ENCODE measurements at places on chromosomes 2 and 18.

DNA sequence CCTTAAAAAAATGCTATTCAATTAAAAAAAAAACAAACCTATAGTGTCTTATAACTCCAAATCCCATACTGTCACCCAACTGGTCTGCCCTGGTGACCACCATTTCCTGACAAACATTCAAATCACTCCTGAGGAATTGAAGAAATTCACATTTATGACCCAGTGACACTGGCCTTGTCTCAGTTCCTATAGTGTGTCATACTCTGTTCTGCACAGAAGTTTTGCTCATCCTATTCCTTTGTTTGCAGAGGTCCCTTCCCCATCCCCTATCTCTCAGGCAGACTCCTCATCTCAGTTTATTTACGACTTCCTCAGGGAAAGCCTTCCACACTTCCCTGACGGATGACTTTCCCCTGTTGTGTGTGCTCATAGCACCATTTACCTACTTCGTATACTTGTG, 14.7 kb downstream of the ZC3H6 start:
- DNase-seq, result no peak

DNA sequence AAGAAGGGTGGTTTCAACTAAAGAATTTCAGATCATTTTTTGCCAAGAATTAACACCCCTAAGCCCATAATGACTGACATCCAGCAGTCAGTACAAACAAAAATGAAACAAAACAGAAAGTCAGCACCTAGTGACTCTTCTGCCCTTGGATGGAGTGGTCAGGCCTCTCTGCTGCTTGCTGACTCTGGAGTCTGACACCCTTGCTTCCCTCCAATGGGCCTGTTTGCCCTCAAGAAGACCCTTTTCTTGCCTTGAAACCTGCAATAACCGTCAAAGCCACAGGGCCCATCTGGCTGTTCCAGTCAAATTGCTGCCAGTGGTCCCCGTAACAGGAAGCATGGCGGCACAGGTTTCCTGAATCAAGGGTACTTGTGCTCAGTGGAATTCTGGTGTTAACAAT, 27.2 kb upstream of the CYTIP start:
- no peak for DNase-seq

- no peak for DNase-seq
Measured at GRCh38 chr2:223811757-223812156, 25.6 kb downstream of the AP1S3 start.

DNA sequence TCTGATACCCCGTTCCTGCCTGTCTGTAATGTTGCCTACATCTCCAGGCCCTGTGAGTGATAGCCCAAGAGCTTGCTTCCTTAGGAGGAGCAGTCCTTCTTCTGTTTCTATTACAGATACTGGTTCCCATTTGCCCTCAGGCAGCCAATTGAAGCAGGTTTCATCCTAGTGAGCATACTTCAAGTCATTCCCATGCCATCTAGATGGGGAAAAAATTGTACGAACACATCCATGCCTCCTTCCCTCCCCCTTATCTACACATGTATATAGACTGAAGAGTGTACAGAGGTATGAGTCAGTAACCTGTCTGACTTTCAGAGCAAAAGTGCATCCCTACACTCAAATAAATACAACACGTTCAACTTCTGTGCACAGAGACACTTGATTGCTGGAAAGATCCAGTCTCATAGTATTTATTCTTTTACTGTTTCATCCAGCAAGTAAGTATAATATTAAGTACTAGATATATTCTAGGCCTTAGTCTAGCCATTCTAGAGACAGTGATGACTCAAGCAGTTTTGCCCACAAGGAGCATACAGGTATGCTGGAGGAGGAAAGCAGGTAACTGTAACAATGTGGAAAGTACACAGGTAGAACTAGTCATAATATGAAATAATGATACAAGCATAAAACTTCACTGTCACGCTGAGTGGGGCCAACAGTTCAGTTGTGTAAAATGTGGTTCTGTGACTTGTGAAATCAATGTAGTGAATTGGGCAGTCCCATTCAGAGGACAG, 153.4 kb downstream of the MGAT5 start:
- DNase-seq, result no peak

DNA sequence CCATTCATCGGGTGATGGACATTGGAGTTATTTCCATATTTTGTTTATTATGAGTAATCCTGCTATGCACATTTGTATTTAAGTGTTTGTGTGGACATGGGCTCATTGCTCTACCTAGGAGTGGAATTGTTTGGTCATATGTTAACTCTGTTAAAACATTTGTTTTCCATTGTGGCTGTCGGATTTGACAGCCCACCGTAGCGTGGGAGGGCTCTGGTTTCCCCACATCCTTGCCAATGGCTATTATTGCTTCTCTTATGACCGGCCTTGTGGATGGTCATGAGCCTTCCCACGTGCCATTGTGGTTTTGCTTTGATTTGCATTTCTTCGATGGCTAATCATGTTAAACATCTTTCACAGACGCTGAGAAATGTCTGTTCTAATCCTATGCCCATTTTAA, 92.0 kb downstream of the ZNF236 start:
- DNase-seq, result no peak

DNA sequence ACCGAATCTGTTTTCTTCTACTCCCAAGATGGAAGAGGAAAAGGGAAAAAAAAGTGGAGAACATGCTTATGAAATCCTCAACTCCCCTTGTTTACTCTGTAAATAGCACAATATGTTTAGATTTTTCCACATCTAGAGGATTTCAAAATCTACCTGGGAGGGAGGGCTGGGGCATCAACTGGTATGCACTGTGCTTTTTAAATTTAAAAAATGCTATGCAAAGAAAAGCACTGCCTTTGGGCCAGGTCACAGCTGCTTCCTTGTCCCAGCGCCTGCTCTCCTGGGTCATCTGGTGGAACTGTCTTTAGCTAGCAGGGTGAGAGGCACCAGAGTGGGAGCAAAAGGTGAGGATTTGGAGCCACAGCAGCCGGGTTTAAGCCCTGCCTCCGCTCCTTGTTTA, 88.2 kb upstream of the BOD1L2 start:
- DNase-seq, result no peak

- no peak for DNase-seq
Measured at GRCh38 chr2:168495524-168495923, 39.5 kb downstream of the CERS6 start.

DNA sequence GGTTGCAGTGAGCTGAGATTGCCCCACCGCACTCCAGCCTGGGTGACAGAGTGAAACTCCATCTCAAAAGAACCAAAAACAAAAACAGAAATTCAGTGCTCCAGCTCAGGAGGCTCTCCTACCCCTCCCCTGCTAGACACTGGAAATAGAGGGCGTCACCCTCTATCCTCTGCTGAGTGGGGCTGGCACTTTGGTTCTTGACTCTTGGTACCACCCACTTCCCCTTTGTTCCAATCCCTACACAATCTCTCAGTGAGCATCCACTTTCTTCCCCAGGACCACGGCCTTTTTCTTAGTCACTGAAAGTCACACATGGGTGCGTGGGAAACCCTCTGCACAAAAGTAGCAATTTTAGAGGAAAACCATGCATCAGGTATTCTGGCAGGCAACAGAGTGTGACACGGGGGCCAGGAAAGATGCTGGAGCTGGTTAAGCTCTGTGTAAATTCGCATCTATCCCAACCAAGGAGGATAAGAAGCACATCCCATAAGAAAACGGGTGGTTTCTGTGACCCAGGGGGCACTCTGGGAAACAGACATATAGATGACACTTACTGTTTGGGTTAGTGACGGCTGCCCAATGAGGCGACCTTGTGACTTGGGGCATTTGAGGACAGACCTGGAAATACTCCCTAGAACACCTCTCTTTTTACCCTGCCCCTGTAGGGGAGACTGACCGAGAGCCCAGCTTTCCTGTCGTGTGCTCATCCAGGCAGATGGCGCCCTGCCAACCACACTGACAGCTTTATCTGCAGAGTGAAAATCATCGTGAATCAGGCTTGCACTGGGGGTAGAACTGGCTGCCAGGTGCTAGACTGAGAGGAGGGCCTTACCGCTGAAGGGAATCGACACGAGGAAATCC, 7.7 kb downstream of the HJURP start:
- no peak for DNase-seq

DNA sequence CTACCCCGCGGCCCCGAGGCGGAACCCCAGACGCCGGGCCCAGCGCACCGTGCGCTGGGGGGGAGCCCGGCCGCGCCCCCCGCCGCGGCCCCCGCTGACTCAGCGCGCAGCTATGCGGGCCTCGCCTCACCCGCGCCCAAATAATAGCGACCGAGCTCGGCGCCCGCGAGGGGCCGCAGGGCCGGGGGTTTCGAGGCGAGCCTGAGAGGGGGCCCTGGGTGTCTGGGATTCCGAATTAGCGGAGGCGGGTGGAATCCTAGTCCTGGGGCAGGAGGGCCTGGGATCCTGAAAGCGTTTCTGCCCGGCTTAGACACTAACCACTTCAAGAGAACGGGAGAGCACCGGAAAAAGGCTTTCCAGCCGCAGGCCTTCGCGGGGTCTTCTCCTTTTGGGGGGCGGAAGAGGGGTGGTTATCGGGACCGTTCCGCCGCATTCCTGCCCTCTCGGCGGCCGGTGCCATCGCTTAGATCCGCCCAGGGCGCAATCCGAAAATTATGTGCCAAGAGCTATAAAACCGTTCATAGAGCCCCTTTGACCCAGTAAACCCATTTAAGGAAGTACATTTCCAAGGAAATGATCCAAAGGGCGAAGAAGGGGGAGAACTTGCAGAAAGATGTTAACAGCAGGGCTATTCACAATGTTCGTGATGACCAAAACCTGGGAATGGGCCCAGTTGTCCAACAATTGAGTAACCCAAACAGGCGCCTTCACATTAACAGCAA, 681 bp upstream of the ROCK2 start:
- DNase-seq, result peak; percentile 24

GRCh38 chr2:238861766-238862315, 14.0 kb downstream of the TWIST2 start:
- no peak for DNase-seq

- DNase-seq, result no peak
Measured at GRCh38 chr2:121955426-121955825, 200.0 kb downstream of the TSN start.

DNA sequence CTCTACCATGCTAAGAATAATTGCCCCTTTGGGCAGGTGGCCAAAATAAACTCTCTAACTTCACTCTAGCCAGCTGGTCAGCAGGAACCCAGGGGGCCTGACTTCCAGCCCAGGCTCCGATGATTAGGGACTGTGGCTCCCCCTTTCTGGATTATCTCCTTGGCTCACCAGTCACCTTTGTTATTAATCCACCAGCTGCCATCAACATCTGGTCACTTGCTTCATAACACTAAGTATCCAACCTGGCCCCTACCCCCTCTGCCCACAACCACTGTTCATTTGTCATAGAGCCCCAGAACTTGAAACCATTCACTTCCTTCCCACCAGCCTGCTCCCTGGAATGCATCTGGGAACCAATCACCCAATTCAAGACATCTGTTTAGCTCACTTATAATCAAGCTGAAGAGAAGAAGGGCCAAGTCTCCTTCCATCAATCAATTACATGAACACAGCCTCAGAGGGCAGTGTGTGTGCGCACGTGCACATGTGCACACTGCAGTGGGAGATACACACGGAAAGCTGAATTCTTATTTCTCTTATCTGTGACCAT, 215.1 kb downstream of the ALK start:
- DNase-seq, result no peak

DNA sequence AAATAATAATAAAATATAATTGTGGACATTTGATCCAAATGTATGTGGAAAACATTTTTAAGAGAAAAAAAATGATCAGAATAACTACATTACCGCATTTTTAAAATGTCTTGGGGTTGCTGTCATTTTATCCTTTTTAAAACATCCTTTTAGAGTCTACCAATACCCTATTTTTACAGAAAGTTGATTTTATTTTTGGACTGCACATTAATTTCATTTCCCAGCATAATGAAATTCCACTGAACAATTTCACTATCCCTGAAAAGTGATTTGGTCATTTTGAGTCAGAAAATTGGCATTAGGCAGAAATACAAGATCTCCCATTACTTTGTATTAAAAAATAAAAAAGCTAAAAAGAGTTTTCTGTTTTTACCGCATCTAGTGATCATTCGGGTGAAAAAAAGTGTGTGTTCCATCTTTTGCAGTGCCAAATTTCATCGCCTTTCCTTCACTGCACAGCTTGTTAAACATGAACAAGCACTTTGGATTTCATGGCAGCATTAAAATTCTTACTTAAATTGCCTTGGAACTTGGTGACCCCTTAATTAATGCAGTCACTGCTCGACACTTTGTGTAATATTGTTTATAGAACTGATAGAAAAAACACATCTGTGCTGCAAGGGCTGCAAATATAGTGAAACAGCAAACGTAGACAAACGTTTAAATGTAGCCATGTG, 611.7 kb downstream of the TSN start:
- no peak for DNase-seq

DNA sequence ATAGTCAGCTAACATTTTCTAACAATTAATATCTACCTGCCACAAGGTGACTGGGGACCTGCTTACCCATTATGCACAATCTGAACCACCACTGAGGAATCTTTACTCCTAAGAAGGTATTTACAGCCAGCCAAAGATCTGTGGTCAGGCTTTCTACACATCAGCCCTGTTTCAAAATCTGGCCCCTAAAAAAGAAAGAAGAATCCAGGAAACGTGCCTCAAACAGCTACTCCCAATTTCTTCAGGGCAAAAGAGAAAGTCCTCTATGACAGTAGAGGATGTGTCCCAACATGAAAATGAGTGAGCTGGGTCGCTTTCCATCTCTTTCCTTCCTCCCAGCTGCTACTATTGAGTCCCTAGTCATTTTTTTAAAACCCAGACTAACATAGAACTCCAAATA, 79.5 kb downstream of the EPB41L3 start:
- DNase-seq, result no peak

- DNase-seq, result peak; percentile 2
Measured at GRCh38 chr2:126244937-126245336, 411.0 kb upstream of the GYPC start.

GRCh38 chr2:165402162-165402561, 67.3 kb upstream of the CSRNP3 start:
- no peak for DNase-seq

- no peak for DNase-seq
Measured at GRCh38 chr2:169131587-169132512, 62.5 kb downstream of the DHRS9 start.

GRCh38 chr18:41324934-41325333, 630.1 kb upstream of the PIK3C3 start:
- no peak for DNase-seq

GRCh38 chr2:172438741-172439508, 11.5 kb downstream of the ITGA6 start:
- DNase-seq, result no peak

GRCh38 chr2:136075476-136075875, 42.5 kb downstream of the CXCR4 start:
- DNase-seq, result no peak

DNA sequence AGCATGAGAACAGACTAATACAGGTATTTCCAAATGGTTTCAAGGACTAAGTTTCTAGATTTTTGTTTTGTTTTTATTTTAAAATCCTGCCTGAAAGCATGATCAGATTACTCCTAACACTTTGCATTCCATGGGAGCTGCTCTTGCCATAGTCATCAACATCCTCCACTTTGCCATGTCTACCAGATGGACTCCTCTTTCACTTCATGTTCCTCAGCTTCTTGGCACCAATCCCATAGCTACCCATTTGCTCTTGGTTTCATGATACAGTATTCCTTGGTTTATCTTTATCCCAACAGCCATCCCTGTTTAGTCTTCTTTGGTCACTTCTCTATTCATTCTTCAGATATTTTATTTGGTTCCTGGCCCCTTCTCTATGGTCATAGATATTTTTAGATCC, 154.2 kb upstream of the CCDC195 start:
- no peak for DNase-seq
